ENCODE measurements at places on chromosomes 12 and 14.

- DNase-seq, result no peak
Measured at GRCh38 chr12:9702255-9702654, 30.6 kb downstream of the CLECL1 start.

DNA sequence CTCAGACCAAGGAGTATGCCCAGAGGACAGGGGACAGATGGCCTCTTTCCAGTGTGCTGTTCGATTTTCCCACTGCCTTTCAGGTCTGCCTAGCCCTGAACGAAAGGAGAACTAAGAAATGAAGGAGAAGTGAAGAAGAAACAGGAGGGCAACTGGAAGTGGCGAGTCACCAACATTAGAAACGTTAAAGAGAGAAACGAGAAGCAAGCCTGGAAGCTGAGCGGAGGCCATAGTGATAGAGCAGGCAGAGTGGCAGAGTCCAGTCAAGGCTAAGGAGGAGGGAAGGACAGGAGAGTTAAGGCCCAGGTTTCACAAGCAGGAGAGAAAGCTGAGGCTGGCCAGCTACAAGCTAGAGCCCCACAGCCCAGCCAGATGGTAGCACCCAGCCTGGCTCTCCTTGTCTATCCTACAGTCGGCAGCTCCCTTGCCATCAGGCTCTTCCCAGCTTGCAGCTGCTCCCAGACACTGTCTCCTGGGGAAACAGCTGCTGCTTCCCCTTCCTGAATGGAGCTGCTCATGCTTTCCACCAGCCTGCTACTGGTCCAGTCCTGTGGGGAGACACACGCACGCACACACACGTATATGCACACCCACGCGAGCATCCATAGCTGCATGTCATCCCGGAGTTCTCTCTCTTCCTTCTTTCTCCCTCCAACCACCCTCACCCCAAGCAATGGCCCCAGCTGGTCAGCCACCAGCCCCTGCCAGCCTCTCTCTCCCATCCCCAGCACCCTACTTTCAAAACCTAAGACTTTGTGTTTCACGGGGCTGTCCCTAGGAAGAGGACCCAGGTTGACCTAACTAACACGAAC, 139.7 kb upstream of the CCND2 start:
- peak; percentile 94 for DNase-seq

DNA sequence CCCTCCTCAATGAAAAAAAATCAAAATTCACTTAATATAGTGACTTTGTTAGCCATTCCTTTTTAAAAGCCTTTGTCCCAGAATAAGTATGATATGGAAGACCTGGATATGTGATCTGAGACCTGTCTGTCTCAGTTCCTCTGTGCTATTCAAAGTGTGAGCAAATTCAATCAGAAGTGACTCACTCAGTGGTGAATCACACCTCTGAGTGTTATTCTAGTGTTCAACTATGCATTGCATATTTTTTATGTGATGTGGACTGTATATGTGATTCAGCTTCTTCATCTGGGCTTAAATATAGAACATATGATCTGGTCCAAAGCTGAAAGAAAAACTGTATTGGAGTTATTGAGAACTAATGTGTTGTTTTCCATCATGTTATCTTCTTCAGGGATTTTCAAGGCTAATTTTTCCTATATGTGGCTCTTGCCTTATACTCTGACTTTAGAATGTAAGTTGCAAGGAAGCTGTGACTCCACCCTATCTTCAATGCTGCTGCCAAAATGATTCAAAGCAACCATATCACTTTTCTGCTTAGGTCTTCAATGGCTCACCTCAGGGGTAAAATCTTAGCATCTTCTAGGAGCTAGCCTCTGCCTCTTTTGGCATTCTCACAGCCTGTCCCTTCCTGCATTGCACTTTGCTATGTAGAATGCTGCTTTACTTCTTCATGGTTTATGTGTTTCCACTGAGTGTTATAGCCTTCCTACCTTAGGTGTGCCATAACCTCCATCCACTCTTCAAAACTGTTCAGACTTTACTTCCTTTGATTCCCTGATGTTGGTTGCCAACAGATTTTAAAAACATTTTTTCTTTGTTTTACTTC, 169.8 kb downstream of the OTOGL start:
- peak; percentile 13 for DNase-seq

DNA sequence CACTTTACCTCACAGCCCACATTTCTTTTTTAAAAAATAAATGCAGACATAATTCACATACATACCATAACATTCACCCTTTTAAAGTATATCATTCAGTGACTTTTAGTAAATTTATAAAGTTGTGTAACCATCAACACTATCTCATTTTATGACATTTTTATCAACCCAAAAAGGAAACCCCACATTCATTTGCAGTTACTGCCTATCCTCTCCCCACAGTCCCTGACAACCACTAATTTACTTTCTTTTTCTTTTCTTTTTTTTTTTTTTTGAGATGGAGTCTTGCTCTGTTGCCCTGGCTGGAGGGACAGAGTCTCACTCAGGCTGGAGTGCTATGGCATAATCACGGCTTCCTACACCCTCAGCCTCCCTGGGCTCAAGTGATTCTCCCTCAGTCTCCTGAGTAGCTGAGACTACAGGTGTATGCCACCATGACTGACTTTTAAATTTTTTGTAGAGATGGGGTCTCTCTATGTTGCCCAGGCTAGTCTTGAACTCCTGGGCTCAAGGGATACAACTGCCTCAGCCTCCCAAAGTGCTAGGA, 1.5 kb upstream of the EP400 start:
- no peak for DNase-seq

GRCh38 chr12:105843561-105843960, 295.2 kb downstream of the NUAK1 start:
- DNase-seq, result no peak

DNA sequence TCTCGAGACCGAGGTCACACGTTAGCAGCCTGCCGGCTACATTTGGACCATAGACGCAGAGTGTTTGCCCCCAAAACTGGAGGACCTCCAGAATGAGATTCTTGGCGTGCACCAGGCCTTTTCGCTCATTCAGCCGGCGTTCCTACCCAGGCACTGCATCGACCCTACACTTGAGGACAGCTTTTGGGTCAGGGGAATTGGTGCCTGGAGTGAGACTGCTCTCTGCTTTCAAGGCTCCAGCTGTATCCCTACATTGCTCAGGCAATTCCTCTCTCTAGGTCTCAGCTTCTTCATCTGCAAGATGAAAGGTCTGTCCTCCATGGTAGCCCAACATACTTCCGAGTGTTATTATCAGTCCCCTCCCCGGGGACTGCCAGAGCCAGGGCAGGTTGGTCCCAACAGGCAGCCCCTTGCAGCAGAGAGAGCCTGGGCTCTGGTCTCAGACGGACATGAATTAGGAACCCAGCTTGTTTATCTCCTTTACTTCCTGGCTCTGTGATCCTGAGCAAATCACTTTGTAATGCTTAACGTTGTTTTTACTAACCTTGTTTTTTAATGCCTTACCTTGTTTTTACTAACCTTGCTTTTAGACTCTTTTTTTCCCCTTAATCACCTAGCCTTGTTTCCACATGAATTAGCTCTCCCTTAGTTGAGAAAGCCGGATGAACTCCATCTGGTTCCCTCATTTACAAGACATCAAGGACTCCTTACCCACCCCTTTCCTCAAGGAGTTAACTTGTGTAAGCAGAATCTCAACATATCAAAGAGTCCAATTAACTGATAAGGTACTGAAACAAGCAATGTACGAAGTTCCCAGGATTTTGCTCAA, 892 bp downstream of the TCHP start:
- no peak for DNase-seq

DNA sequence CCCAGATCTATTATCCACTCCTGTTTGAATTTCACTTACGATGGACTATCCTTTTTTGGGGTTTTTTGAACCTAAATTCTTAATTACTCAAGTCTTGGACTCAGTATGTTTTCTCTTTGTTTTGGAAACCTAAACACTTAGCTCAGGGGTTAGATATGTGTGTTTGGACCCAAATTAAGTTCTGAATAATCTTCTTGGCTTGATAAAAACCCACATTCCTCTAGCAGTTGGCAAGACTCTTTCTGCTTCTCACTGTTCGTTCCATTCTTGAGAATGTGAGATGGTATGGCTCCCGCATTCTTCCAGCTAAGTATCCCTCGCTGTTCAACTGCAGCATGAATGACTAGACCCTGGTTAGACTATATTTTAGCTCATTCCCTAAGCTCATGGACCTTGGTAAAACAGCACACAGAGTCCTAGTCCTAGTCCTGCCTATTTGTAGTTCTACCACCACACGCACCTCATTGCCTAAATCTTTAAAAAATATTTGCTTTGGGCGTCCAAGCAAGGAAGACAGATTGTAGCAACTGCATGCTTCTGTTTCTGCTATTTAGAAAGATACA, 860.0 kb downstream of the RPS29 start:
- DNase-seq, result no peak

DNA sequence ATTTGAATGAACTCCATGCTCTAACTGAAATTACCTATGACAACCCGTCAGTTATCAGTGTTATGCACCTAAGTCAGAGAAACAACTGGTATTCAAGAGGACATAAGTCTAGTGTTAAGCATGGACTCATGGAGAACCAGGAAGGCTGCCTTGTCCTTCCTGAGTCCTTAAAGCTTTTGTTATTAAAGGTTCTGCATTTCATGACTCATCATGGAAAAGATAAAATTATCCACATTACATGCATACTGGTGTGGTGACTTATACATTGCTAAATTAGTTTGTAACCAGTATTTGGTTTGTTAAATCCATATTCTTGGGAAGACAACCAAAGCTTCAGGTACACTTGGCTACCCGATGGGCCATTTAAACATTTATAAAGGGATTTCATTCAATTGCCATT, 6.5 kb upstream of the OR4E1 start:
- DNase-seq, result no peak

- no peak for DNase-seq
Measured at GRCh38 chr14:36529062-36529461, 9.0 kb upstream of the NKX2-1 start.

DNA sequence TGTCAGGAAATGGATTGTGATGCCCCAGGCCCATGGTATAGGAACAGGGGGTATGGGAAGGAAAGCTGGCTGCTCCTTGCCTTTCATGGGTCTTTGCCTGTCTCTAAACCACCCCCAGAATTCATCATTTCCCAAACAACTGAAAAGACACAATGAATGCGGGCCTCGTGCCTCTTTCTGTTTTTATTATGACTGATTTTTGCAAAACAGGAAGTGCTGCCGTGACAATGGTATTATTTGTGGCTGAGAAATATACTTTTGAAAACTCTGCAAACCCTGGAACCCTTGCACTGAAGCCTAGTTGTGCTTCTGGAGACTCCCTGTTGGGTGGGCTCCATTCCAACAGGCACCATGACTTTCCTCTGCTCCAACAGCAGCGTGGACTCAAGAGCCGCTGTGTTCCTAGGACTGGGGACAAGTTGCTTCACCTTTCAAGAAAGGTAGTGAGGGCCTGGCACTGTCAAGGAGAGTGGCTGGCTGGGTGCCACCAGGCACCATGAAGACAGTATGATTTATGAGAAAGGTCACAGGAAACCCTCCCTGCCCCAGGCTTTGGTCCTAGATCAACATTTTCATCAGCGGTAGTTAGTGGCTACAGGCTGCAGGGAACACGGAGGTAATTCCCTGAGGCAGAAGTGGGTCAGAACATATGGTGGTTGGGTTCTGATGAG, 4.8 kb upstream of the DGLUCY start:
- DNase-seq, result no peak

- no peak for DNase-seq
Measured at GRCh38 chr14:83269583-83269982, 1735.9 kb upstream of the SEL1L start.

DNA sequence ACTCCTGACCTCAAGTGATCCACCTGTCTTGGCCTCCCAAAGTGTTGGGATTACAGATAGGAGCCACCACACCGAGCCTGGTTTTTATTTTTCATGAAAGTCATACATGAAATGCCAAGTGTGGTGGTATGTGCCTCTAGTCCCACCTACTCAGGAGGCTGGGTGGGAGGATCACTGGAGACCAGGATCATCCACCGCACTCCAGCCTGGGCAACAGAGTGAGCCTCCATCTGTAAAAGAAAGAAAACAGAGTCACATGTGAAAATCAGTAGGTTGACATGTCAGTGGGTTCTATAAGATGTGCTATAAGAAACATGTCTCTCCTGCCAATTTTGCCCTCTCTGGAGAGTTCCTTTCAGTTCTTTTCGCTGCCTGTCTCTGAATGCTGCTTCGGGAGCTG, 28.2 kb downstream of the ANKRD9 start:
- no peak for DNase-seq

GRCh38 chr12:113980537-113981337, 14.6 kb upstream of the RBM19 start:
- DNase-seq, result peak; percentile 73

GRCh38 chr14:72451054-72451972, 442.6 kb downstream of the DPF3 start:
- DNase-seq, result peak; percentile 65

- DNase-seq, result peak; percentile 60
Measured at GRCh38 chr14:75273272-75274049, 5.2 kb upstream of the FOS start.

DNA sequence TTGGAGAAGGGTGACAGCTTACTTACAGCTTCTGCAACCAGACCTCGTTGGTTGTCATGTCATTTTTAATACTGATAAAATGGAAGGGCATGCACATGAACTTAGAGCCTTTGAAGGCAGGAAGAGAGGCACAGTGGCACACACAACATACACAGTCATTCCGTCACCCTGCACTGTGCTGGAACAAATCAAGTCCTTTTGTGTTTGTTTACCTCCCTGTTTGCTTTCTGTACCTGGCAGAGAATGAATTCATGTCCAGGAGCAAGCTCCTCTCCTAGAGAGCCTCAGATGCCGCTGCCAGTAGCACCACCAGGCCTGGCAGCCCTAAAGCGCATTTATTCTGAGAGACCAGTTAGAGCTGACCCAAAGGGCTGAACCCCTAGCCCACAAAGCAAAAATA, 460.3 kb downstream of the EGLN3 start:
- no peak for DNase-seq

GRCh38 chr12:44960423-44960822, 84.3 kb upstream of the NELL2 start:
- DNase-seq, result no peak

- DNase-seq, result peak; percentile 15
Measured at GRCh38 chr14:102461490-102462338, 47.9 kb downstream of the ANKRD9 start.

DNA sequence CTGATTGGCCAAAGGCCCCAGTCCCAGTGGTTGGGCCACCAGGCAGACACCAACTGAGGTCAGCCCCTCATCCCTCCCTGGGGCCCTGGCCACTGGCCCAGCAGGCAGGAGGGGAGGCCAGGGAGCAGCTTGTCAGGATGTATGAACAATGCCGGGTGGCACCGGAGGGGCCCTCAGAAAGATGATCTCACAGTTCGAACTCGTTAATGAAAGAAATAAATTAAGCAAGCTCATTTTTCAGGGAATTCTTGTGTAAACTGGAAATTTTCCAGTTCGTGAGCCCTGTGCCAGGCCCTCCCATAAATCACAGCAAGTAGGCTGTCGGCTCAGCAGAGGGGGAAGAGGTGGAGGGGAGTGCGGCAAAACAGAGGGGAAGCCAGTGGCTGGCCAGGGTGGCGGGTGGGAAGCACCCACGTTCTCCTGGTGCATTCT, 177.0 kb upstream of the VASH1 start:
- no peak for DNase-seq

GRCh38 chr14:22497144-22497423, 91.9 kb downstream of the DAD1 start:
- DNase-seq, result no peak

- no peak for DNase-seq
Measured at GRCh38 chr12:93970900-93971688, 177.3 kb upstream of the PLXNC1 start.

- DNase-seq, result peak; percentile 40
Measured at GRCh38 chr14:34605461-34605860, 24.5 kb downstream of the SNX6 start.

- no peak for DNase-seq
Measured at GRCh38 chr14:95157048-95157326, 342 bp downstream of the DICER1 start.

Data from muscle of leg (tissue), 16 donors.